GM12878 (cell line): ENCODE measurements at places on chromosomes 1 and 21.

DNA sequence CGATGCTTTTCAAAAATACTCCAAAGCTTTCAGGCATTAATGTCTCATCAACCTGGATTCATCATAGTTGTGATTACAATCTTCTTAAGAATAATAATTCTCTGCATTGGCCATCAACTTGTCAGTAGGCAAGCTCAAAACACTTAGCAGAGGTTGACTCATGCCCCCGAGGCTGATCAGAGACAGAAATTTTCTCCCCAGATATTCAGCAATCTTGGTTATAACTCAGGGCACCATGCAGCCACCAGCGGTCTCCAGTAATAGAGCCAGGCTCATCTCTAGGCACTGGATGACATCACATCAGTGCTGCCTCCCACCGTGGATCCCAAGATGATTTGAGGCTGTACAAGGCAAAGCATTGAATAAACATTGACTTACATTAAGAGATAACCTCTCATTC is 14.3 kb upstream of the IFFO2 start:
- no peak for DNase-seq

DNA sequence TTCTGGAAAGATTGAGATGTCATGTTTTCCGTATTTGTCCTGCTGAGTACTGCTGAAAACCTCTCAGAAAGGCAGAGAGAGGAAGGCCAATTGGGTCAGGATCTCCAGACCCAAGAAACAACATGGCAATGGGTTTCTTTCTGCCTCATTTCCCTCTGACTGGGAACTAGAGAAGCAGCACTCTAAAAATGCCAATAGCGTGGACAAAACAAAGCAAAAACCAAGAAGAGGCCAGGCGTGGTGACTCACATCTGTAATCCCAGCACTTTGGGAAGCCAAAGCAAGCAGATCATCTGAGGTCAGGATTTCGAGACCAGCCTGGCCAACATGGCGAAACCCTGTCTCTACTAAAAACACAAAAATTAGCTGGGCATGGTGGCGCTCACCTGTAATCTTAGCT is 18.3 kb downstream of the TNFRSF9 start:
- no peak for DNase-seq

DNA sequence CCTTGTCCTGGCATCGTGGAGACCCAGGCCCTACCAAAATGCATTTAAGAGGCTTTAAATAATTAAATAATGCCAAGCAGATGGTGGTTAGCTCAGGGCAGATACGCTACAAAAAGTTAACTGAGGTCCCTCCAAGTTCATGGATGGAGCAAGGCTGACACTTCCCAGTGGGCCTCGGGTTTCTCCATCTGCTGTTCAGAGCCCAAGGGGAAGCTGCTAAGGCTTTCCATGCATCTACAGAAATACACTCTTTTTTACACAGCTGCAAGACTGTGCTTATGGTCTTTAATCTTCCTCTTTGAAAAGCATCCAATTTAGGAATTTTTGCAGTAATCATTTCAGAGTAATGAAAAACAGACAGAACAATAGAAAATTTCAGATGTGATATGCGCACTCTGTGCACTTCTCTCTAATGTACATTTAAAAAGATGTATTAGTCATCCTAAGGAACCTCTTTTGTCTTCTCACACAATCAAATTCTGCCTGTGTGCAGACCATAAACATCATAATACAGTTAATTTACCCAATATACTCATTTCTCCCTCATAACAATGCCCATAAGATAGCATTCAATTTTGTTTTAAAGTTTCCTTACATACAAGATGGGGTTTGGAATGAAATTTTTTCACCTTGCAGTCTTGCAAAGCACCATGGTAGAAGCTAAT is 173.2 kb upstream of the ATP1B1 start:
- DNase-seq, result no peak

DNA sequence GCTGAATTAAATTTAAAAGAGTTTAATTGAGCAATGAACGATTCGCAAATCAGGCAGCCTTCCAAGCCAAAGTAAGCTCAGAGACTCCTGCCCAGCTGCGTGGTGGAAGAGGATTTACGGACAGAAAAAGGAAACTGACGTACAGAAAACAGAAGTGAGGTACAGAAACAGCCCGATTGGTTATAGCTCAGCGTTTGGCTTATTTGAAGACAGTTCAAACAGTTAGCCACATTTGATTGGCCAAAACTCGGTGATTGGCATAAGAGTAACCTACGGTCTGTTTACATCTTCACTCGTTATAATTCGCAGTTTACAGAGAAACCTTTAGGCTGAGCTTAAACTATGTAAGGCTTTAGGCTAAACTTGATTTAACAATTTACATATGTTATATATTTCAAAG is 46.9 kb downstream of the CR1L start:
- DNase-seq, result no peak
